ENCODE measurements at places on chromosomes 13 and 19.

DNA sequence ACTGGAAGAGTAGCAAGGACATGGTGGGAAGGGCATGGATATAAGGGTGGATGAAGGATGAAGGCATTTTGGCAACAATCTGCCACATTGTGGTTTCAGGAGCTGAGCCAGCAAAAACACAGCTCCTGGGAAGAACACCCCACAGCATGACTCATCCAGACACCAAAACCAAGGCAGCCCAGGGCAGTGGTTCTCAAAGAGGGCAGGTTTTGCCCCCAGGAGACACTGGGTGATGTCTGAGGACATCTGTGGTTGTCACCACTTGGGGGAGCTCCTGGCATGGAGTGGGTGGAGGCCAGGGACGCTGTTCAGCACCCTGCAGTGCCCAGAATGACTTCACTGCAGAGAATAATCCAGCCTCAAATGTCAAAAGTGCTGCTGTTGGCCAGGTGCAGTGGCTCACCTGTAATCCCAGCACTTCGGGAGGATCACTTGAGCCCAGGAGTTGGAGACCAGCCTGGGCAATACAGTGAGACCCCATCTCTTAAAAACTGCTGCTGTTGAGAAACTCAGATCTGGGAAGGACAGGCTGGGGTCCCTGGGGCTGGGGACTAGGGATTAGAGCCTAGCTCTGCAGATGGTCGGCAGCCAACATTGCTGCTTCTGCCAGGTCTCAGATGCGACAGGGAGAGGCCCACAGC lies 16.1 kb downstream of the ZFR2 start:
- DNase-seq = peak; percentile 15

DNA sequence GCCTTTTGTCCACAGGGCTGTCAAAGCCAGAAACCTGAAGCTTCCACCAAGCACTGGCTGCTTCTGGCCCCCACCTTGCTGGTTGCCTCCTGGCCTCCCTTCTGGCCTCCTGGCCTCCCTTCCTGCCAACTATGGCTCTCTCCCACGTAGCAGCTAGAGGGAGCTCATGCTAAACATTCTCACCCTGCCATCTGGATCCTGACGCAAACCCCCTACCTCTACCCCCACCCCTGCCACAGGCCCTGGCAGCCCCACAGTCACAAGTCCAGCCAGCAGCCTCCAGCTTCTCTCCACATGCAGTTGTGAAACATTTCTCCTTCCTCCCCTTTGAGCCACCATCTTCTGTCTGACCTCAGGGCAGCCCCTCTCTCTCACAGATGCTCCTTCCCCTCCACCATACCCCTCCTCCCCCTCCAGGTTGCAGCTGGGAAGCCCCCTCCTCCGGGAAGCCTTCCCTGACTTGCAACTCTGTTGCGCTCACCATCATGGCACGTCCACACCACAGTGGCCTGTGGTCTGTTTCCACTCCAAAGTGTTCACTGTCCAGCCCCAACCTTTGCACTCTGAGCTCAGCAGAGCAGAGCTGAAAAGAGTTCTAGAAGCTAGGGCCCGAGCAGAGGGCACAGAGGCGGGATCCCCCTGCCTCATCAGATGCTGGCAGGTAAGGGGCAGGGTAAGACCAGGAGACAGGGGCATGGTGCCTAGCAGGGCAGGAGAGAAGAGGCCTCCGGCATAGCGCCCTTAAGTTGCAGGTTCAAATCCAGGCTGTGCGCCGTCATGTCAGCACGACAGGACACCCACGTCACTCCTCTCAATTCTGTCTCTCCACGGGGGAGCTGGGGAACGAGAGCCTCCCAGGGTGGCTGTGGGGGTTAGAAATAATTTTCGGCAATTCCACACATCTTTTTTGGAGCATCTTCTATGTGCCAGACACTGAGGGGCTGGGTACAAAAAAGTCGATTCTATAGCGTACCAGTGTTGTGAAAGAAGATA lies 7.3 kb downstream of the ADGRL1 start:
- DNase-seq = peak; percentile 55

DNA sequence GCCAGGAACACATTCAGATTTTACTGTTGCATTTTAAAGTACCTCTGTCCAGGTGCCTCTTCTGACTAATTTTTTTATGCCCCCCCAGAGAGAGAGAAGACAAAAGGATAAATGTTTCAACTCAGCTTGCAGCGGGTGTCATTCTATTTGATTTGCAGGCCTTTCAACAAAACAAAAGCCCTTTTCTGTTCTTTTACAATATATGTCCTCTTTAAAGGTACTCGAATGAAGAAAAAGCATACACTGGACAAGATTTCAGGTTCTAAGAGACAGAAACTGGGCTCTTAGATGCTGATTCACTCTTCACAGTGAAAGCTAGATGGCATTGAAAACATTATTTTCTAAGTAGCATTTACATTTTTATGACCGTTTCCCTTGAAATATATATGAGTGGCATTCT lies 2.9 kb upstream of the FRY start:
- DNase-seq = no peak

DNA sequence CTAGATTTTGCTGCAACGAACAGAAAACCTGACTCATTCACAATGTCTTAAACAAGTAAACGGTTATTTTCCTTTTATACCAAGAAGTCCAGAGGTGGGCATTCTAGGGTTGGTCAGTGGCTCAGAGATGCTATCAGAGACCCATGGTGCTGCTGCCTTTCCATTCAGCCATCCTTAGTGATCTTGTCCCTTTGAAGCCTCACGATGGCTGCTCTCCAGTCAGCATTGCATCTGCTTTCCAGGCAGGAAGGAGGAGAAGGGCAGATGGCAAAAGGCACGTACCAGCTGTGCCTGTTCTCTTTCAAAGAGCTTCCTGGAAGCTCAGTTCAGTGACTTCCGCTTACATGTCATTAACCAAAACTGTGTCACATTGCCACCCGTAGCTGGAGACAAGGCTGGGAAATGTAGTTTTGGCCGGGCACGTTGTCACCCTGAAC lies 30.1 kb downstream of the WDFY2 start:
- DNase-seq = peak; percentile 87

- DNase-seq = no peak
These were observed 1893.9 kb downstream of the PCDH9 start for GRCh38 chr13:65336087-65336749.

- no peak for DNase-seq
These were observed 67.2 kb downstream of the ARHGEF18 start for GRCh38 chr19:7415857-7416371.

DNA sequence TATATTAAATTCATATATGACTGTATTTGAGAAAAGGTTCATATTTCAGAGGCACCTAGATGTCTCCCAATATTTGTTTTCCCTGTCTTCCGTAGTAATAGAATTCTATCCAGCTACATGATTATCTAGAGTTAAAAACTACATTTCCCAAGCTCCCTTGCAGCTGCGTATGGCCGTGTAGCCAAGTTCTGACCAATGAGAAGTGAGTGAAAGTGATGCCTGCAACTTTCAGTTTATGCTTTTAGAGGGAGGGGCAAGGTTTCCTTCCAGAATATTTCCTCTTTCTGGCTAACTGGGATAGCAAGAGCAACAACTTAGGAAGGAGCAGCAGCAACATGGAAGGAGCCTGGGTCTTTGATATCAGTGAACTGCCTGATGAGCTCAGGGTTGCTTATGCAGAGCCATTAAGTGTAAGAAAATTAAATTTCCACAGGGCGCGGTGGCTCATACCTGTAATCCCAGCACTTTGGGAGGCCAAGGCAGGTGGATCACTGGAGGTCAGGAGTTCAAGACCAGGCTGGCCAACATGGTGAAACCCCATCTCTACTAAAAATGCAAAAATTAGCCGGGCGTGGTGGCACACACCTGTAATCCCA lies 23.2 kb upstream of the CYP2A13 start:
- no peak for DNase-seq

DNA sequence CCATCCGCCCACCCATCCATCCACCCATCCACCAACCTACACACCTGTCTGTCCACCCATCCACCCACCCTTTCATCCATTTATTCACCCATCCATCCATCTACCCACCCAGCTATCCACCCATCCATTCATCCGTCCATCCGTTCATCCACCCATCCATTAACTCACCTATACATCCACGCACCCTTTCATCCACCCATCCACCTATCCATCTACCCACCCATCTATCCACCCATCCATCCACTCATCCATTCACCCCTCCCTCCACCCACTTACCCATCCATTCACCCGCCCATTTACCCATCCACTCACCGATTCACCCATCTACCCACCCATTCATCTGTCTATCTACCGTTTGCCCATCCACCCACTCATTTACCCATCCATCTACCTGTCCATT lies 17.6 kb downstream of the KLHL26 start:
- no peak for DNase-seq

DNA sequence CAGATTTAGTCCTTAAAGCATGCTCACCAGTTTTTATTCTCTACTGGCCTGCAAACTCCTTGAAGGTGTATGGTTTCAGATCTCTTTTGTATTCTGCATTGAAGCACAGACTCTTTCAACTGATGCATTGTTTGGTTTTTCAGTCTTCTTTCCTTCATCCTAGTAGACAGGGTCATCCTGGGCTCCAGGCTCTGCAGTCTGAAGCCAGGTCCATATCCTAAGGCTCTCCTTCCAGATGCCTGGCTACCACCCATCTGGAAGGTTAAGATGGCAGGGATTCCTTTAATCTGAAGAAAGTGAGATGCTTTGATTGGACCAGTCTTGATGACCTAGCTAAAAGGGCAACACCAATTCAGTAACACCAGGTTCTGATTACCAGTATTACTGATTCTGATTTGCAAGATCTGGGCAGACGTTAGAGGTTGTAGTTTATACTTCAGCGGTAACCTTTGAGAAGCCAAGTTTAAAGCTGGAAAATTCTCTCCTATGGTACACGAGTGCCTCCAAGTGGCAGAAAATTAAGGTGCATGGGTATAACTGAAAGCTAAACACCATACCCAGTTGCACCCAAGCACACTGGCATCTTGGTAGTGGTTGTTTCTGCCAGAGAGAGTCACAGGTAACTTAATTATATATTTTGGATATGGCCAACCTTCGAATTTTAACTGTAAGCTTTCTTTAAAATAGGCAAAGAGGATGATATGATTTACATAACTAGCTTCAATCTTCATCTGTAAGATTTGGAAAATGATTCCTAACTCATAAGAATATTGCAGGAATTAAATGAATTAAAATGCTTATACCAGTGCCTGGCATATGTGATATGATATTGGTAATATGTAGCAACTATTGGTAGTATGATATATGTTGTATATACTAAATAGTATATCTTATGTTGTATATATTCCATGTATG lies 1651.9 kb upstream of the MIR17HG start:
- DNase-seq = peak; percentile 54

DNA sequence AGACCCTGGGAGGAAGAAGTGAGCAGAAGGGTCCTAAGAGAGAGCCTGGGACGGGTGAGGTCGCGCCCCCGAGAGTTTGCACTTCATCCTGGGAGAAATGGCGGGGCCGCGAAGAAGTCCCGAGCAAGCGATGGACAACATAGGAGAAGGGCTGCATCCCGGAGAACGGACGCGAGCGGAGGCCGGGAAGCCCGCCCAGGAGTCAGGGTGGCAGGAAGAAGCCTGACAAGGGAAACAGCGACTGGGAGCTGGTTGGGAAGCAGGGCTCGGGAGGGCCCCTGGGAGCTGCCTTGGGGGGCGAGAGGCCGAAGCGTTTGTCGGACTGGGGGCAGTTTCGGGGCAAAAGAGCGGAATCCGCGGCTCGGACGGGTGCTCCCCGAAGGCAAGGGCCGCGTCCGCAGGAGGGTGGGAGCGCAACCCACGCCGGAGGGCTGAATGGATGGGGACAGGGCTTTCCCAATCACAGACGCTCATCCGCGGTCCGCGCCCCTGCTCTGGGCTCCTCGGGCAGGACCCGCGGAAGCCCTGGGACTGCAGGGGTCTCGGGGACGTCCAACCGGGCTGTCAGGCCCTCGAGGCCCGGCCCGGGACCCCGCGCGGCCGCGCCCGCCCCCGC lies 469 bp downstream of the ABHD17A start:
- no peak for DNase-seq

DNA sequence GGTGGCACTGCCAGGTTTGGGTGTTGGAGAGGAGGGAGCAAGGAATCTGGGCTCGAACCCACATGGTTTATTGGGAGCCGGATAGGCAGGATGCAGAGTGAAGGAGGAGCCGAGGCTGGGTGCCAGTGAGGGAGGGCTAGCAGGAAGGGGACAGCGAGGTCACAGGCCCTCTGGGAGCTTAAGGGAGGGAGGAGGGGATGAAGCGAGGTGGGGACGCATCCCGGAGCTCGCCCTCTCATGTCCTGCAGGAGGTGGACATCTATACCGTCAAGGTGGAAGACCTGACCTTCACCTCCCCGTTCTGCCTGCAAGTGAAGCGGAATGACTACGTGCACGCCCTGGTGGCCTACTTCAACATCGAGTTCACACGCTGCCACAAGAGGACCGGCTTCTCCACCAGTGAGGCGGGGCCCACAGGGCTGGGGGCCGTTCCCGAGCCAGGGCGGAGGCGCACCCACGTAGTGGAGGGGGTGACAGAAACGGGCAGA lies 3.5 kb upstream of the ADM5 start:
- DNase-seq = no peak

GRCh38 chr13:51959773-51960172 lies 51.5 kb downstream of the ATP7B start:
- DNase-seq = no peak

DNA sequence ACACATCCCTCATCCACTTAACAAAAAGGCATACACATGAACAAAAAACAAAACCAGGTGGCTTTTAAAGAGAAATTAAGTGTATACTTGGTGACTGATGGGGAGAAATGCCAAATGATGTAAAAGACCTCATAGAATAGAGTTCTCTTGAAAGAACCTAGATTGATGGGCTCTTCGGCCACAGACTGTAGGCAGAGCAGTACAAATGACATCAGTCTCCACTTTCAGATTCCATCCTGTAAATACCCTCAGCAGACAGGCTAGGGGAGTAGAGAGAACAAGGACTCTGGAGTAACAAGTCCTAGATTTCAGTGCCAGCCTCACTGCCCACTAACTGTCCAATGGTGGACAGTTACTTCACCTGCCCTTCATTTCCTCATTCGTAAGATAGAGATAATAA lies 203.8 kb downstream of the MZT1 start:
- DNase-seq = no peak

GRCh38 chr19:12788682-12789097 lies 2.6 kb upstream of the JUNB start:
- peak; percentile 36 for DNase-seq

- peak; percentile 96 for DNase-seq
These were observed 2.4 kb downstream of the GADD45B start for GRCh38 chr19:2478278-2478755.

GRCh38 chr19:39407410-39407659 lies 688 bp downstream of the ZFP36 start:
- DNase-seq = no peak

- DNase-seq = no peak
These were observed 21.9 kb downstream of the PCDH17 start for GRCh38 chr13:57653229-57653989.

DNA sequence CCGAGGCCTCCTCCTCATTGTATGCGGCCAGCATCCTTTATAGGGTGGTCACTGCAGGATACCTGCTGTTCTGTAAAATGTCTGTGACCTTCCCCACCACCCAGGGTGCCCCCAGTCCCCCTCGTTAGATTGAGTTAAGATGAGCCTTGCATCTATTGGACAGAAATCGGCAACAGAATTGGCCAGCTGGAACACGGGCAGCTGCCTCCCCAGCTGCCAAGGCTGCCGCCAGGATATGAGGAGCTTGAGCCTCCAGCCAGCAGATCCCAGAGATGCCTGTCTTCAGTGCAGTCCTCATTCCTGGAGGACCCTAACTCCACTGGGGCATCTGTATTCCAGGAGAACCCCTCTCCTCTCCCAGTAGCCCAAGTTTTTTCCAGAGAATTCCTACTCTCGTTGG lies 463.0 kb downstream of the TSHZ3 start:
- no peak for DNase-seq

Measured in Kasumi-1 (cell line).